ENCODE measurements at places on chromosomes 2 and 18.

- no peak for DNase-seq
Observed at GRCh38 chr18:8480506-8481328, 128.5 kb upstream of the RAB12 start.

DNA sequence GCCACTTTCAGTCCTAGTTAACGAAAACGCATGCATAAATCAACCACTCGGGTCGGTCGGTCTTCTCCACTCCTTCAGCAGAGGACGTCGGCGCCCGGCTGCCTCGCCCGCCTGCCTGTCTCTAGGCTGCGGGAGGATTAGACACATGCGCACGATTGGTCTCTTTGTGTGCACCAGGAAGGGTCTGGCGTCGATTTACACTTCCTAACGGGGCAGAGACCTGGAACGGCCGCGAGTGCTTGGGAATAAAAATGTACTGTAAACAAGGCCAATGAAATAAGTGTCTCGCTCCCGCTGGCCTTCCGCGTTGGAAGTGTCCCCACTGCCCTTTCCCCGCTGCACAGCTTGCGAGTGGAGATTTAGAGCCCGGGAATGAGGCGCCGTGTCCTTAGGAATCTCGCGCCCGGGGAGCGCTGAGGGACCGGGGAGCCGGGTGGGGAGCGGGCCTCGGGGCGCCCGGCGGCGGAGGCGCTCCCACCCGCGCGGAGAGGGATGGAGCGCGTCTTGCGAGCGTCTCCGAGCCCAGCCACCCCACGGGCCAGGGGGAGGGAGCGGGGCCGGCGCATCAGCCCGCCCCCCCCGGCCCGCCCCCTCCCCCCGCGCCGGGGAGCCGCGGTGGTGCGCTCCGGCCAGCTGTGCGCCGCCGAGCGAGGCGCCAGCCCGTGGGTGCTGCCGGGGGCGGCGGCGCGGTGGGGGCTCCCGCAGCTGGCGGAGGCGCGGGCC lies at the start of gene DOK6:
TSS of gene DOK6 (plus strand) at position 636 of the 723 bp plus-strand sequence.
- peak; percentile 5 for DNase-seq

DNA sequence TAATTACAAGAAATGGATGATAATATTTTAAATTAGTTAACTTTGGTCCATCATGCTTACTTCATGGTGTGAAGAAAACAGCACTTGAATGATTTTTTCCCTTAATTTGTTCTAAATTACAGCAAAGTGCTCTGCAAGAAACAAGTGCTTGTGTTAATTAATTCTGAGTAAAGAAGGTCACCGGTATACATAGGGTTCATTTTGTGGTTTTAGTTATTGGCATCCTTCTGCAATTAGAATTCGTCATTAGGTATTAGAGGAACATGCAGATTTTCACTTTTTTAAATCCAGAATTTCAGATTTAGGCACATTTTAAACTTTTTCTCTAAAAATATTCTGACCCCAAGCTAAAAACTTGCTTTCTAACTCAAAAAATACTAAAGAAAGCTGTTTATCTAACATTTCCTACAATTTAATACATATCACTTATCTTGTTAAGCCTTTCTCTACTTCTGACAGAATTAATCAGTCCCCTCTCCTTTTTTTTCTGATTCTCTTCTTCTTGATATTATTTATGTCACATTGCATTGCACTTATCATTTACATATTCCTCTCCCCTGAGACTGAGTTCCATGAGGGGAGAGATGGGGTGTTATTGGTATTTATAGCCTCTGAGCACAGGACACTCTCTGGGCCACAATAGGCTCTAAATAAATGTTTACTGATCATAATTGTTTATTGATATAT lies 129.2 kb downstream of the PLA2R1 start:
- DNase-seq, result no peak

GRCh38 chr2:20080839-20081415 lies 29.5 kb upstream of the LAPTM4A start:
- DNase-seq, result no peak

DNA sequence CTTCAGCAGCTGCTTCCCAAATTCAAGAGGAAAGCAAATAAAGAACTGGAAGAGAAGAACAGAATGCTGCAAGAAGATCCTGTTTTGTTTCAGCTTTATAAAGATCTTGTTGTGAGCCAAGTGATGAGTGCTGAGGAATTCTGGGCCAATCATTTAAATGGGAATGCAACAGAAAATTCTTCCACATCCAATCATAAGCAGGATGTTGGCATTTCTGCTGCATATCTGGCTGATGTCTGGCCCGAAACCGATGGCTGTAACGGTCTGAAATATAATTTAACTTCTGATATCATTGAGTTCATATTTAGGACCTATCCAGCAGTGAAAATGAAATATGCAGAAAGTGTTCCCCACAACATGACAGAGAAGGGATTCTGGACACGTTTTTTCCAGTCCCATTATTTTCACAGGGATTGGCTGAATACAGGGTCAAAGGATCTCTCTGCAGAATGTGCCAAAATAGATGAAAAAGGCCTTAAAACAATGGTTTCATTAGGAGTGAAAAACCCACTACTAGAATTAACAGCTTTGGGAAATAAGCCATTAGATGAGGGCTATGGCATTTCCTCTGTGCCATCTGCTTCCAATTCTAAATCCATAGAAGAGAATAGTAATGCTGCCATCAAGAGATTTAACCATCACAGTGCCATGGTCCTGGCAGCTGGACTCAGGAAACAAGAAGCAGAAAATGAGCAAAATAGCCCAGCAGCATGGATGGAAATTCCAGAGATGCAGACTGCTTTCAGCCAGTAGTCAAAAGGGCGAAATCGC lies 175.6 kb downstream of the MC4R start:
- DNase-seq, result no peak

DNA sequence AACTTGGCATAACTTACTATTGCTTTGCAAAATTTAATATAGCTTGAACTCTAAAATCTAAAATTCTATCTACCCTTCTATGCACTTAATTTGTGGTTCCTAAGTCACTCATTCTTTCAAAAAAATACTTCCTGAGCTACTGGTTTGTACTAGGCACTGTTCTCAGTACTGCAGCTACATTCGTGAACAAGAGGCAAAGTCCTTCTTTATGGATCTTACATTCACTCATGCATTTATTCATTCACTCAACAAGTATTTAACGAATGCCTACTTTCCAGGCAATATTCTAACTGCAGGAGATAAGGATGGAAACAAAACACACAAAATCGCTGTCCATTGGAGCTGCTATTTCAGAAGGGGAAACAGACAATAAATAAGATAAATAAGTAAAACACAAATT lies 104.8 kb downstream of the NBAS start:
- DNase-seq, result no peak

DNA sequence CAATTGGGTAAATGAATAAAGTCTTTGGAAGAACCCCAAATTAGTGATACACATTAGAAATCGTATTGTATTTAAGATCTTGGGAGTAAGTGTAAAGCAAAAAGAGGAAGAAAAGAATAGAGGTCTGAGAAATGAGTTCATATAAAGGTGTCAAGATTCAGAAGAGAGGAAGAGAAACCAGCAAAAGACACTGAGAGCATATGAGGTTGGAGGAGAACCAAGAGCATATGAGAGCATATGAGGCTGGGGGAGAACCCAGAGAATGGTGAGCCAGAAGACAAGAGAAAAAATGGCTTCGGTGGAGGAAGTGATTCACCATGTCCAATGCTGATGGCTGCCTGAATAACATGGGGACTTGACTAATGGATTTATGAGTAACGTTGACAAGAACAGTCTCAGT lies 620.1 kb upstream of the GCFC2 start:
- no peak for DNase-seq

DNA sequence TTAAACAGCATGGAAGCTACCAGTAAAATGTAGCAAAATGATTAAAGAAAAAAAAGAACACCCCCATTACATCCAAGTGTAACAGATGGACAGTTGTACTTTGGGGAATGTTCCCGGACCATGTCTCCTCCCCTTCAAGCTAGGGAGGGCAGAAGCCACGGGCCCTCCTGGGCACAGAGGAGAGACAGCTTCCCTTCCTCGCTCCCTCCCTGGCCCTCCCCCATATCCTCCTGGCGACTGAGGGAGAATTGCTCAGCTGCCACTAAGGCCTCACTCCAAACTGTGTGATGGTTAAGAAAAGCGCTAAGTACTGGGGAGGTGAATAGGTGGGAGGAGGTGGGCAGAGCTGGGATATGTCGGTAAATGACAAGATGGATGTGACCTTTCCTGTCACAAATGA lies 358.0 kb downstream of the HRH4 start:
- DNase-seq, result no peak

GRCh38 chr18:10285283-10285640 lies 169.2 kb upstream of the APCDD1 start:
- no peak for DNase-seq

GRCh38 chr2:177287814-177288213 lies 23.3 kb upstream of the NFE2L2 start:
- no peak for DNase-seq

DNA sequence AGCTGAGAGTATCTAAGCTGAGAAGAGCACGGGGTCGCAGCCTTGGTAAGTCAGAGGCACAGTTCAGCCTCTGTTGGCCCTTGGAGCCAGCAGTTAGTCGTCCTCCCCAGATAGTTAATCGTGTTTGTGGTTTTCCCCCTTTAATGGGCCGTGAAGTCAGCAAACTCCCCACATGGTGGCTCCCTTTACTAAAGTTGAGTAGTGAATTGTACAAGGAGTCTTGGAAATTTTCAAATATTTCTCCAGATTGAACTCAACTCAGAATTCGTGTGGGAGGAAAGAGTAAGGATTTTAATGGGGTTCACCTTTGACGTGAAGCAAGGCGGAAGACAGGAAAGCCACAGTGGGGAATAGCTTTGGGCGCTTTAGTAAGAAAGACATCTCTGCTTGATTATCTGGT lies 2.4 kb upstream of the ADCYAP1 start:
- no peak for DNase-seq

DNA sequence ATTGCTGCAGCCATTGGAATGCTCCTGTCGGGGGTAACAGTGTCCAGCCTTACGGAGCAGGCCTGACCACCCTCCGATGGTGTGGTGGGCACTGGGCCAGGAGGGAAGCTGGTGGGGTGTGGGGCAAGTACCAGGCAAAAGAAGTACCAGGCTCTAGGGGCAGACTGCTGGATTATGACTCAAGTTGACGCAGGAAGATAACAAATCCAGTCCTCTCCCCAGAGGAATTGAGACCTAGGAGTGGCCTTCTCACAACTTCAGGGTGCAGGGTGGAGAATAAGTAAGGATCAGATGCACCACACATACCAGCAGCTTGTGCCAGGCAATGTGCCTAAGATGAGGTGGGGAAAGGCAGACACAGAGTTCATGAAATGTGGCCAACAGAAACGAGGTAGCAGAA lies 37.9 kb downstream of the SEMA4F start:
- no peak for DNase-seq

DNA sequence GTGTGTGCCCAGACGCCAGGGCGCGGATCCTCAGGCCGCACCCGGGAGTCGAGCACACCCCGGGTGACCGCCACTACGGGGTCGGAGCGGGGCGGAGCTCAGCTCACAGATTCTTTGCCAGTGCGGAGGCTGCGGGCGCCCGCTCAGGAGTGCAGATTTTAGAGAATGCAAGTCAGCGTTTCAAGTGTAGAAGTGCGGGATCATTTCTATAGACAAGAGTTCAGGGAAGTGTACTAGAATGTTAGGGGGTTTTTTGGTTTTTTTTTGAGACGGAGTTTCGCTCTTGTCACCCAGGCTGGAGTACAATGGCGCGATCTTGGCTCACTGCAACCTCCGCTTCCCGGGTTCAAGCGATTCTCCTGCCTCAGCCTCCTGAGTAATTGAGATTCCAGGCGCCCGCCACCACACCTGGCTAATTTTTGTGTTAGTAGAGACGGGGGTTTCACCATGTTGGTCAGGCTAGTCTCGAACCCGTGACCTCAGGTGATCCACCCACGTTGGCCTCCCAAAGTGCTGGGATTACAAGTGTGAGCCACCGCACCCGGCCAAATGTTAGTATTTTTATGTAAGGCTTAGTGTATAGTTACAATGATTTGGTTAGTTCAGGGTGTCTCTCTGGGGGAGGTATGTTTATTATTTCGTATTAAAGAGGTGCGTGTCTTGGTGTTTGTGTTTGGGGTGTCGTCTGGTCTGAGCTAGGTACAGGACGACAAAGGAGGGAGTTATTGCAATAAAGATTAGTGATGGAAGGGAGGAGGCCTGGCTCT lies 619 bp upstream of the FAM168B start:
- peak; percentile 68 for DNase-seq

GRCh38 chr2:50111067-50111466 lies 920.9 kb downstream of the NRXN1 start:
- DNase-seq, result no peak

DNA sequence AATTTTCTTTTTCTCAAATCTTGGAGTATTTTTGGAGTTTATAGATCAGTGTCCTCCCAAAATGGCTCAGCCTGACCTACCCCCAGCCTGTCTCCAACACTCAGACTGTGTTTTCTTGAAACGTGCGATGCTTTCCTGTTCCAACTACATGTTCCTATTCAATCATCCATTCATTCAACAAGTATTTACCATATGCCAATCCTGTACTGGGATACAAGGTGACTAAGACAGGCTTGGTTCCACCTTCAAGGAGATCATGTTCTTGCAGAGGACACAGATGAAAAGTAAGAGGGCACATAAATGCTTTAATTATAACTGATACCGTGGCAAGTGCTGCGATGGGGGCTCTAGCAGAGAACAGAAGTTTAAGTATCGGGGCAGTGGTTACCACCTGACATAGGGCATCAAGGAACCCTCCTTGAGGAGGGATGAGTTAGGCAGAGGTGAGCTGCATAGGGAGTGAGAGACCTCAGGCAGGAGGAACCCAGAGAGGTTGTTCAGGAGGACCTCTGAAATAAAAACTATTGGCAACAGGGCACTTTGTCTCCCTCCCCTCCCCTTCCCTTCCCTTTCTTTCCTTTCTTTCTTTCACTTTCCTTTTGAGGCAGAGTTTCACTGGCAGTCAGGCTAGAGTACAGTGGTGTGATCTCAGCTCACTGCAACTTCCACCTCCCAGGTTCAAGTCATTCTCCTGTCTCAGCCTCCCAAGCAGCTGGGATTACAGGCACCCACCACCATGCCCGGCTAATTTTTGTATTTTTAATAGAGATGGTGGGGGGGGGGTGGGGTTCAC lies 469.0 kb downstream of the EPHA4 start:
- no peak for DNase-seq

GRCh38 chr2:234125451-234126145 lies 75.1 kb downstream of the SPP2 start:
- DNase-seq, result no peak

DNA sequence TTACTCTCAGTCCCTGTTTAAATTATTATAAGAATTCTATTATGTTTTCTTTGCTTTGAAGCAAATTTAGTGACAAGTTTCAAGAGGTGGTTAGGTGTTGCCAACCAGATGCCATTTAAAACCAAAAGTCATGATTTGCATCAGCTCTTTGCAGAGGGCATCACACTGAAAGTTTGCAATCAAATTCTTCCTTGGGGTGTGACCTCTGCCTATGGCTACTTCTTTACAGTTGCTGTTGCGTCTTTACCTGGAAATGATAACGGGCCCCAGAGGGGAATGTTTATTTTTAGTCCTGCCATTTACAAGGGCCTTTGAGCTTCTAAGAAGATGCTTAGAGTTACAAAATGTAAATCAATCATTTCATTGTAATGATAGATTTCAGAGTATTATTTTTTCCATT lies 561.0 kb downstream of the ARHGAP15 start:
- no peak for DNase-seq
